ENCODE measurements at places on chromosomes 1 and 21. TPM values are rescaled to one million over a fixed set of nuclear protein-coding genes. Genes with fewer than 3 reads are reported as not detected.

The LCE3D gene
- polyA plus RNA-seq = 0.33 TPM

The ETS2 gene
- polyA plus RNA-seq = 7.9 TPM

The RGS16 gene
- 0.41 TPM for polyA plus RNA-seq

The FAM151A gene
- not detected for polyA plus RNA-seq

The NHLH1 gene
- 0.31 TPM for polyA plus RNA-seq

The ZNF124 gene
- 2.8 TPM for polyA plus RNA-seq

The TPRG1L gene
- polyA plus RNA-seq = 30.7 TPM

The GBP6 gene
- not detected for polyA plus RNA-seq

The GPR89A gene
- 32.0 TPM for polyA plus RNA-seq

The RAD54L gene
- polyA plus RNA-seq = 4.4 TPM

The IQGAP3 gene
- polyA plus RNA-seq = 5.5 TPM

The SLC16A4 gene
- polyA plus RNA-seq = 15.6 TPM

The NEK2 gene
- 10.6 TPM for polyA plus RNA-seq

The PIGR gene
- polyA plus RNA-seq = not detected

The MYOM3 gene
- 0.76 TPM for polyA plus RNA-seq

The DYRK3 gene
- 16.9 TPM for polyA plus RNA-seq

The FCMR gene
- polyA plus RNA-seq = 0.94 TPM

The TRAF3IP3 gene
- 0.25 TPM for polyA plus RNA-seq

The GLMN gene
- 12.3 TPM for polyA plus RNA-seq

The TSEN15 gene
- polyA plus RNA-seq = 81.9 TPM

The CD160 gene
- polyA plus RNA-seq = 0.25 TPM

The SPRR2D gene
- polyA plus RNA-seq = not detected

The MANEAL gene
- not detected for polyA plus RNA-seq

The NUDT4B gene
- polyA plus RNA-seq = not detected

The SPATA1 gene
- 0.68 TPM for polyA plus RNA-seq

The RUNX1 gene
- polyA plus RNA-seq = 21.3 TPM

The NT5C1A gene
- not detected for polyA plus RNA-seq

The DENND2D gene
- polyA plus RNA-seq = 6.2 TPM

The NPPB gene
- polyA plus RNA-seq = not detected

The RGL1 gene
- polyA plus RNA-seq = 9.2 TPM

The ELF3 gene
- polyA plus RNA-seq = not detected

The TIE1 gene
- 0.10 TPM for polyA plus RNA-seq

The AGT gene
- 0.16 TPM for polyA plus RNA-seq

The MYOC gene
- polyA plus RNA-seq = not detected

The CRYZ gene
- 26.1 TPM for polyA plus RNA-seq

The NCMAP gene
- polyA plus RNA-seq = not detected

The RPL22 gene
- polyA plus RNA-seq = 124 TPM

The KCNJ15 gene
- polyA plus RNA-seq = 2.1 TPM

The SLC30A2 gene
- not detected for polyA plus RNA-seq

The VSIG8 gene
- not detected for polyA plus RNA-seq

The ZBTB21 gene
- 10.7 TPM for polyA plus RNA-seq

The KIF2C gene
- polyA plus RNA-seq = 16.7 TPM

The PLD5 gene
- not detected for polyA plus RNA-seq

The C1orf87 gene
- polyA plus RNA-seq = not detected

The KIF21B gene
- 0.04 TPM for polyA plus RNA-seq

The PLEKHA6 gene
- polyA plus RNA-seq = 4.5 TPM

The GBP4 gene
- 0.03 TPM for polyA plus RNA-seq

The LAMTOR2 gene
- 140 TPM for polyA plus RNA-seq

The TEDDM1 gene
- polyA plus RNA-seq = not detected

The KAZN gene
- polyA plus RNA-seq = 7.2 TPM

The TSTD1 gene
- polyA plus RNA-seq = not detected

The LYST gene
- 3.7 TPM for polyA plus RNA-seq
